ENCODE measurements at places on chromosomes 16 and 17.

- DNase-seq: peak; percentile 76
Measured at GRCh38 chr17:74280093-74280513, 6.1 kb downstream of the DNAI2 start.

DNA sequence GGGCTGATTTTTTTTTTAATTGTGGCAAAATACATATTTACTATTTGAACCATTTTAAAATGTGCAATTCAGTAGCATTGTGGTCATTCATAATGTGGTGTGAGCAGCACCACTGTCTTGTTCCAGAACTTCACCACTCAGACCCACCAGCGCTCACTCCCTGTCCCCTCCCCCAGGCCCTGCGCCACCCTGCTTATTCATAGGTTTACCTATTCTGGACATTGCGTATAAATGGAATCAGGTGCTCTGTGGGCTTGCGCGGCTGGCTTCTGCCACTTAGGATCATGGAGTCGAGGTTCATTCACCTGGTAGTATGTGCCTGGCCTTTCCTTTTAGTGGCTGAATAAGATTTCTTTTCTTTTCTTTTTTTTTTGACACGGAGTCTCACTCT is 59.4 kb downstream of the NT5M start:
- DNase-seq: no peak

- DNase-seq: no peak
Measured at GRCh38 chr16:58197314-58198012, 443 bp downstream of the CSNK2A2 start.

- no peak for DNase-seq
Measured at GRCh38 chr16:68000450-68000849, 1.2 kb upstream of the DPEP2 start.
